Putamen (tissue), 1 donor: ENCODE measurements at places on chromosomes 5 and 9.

GRCh38 chr5:91187032-91187431 lies 196.1 kb downstream of the ARRDC3 start:
- DNase-seq: no peak

DNA sequence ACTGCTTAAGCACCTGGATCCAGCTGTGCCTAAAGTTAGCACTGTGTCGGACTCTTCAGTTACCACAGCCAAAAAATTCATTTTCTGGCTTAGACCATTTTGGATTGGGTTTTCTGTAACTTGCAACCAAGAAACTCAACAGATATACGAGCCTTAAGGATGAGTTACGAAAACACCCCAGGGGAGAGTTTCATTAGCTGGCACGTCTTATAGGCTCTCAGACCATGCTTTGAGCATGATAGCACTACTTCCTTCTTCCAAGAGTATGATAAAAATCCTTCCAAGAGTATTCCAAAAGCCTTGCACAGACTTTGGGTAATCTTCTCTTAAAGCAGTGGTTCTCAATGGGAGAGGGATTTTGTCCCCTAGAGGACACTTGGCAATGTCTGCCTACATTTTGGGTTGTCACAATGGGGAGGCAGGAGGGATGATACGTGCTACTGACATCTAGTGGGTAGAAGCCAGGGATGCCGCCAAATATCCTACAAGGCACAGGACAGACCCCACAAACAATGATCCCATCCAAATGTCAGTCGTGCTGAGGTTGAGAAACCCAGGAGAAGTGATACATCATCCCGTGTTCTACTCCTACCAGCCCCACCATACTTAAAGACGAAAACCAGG lies 64.8 kb downstream of the SMIM23 start:
- DNase-seq: no peak

- DNase-seq: peak; percentile 84
These were observed at the start of gene GNPDA1 for GRCh38 chr5:142012792-142013388. GNPDA1 (minus strand) TSS chr5:142013027; CDS start chr5:142012035, 992 bp downstream.

GRCh38 chr5:179820127-179820482 lies 600 bp upstream of the SQSTM1 start:
- no peak for DNase-seq

- DNase-seq: no peak
These were observed 11.4 kb downstream of the SHB start for GRCh38 chr9:38057416-38058195.

- DNase-seq: no peak
These were observed 64.9 kb upstream of the MVB12B start for GRCh38 chr9:126261584-126262356.

- DNase-seq: peak; percentile 96
These were observed 30.9 kb downstream of the GRAMD2B start for GRCh38 chr5:126454081-126454480.

DNA sequence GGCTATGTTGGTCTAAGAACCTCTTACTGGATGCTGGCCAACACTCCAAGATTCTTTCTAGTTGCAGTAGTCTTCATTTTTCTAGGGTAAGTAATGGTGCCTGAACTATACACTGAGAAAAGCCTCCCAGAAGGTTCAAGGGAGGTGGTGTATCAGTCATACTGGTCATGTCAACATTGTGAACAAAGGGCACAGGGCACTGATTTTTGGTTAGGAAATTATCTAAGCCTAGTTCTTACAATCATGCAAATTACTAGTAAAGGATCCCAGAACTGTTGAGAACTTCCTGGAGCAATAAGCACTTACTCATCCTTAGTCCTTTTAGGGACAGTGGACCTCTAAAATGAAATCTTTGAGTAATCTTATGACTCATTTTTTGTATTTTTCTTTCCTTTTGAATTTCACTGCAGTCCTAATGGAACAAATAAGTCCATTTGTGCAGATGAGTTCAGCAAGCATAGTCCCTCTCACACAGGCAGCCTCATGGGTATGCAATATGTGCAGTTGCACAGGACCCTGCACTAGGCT lies 21.1 kb upstream of the CDC42SE2 start:
- no peak for DNase-seq

GRCh38 chr9:2453701-2454100 lies 167.9 kb upstream of the VLDLR start:
- no peak for DNase-seq

- no peak for DNase-seq
These were observed 3.7 kb upstream of the SLC9A3 start for GRCh38 chr5:527646-528628.

DNA sequence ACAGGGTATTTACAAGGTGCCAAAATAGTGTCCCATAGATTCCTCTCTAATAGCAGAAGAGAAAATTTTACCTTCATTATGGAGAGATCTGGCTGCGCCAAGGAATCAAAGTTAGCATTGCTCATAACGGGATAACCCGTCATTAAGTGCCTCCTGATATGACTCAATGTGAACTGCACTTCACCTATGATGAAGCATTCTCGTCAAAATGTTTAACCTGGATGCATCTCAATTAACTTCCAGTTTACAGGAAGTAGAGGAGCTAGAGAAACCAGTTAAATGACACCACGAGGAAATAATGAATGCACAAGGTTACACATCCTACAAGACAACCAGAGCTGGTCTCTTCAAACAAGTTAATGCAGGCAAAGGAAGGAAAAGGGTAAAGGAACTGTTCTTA lies 17.2 kb downstream of the FBXW11 start:
- no peak for DNase-seq

DNA sequence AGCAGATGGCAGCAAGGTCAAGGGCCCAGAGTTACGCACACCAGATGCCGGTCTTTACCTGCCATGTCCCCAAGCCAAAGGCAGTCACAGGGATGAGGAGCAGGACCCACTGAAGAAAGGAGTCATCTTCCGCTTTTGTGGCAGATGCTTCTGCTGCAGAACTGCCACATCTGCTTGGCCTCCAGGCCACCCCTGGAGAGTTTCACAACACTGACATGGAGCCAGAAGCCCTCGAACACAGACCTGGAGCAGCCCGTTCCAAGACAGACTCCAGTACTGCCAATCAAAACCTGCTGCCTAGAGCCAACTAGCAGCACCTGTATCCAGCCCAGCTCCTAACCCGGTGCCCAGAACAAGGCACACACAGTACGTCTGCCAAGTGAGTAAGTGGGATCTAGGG lies 1.5 kb downstream of the SURF1 start:
- no peak for DNase-seq

GRCh38 chr5:116441223-116441622 lies 133.4 kb downstream of the SEMA6A start:
- no peak for DNase-seq
